Mucosa of descending colon (tissue), 3 donors: ENCODE measurements at places on chromosomes 12 and 14. TPM values are rescaled to one million over a fixed set of nuclear protein-coding genes. Genes with fewer than 3 reads are reported as not detected.

- no peak for DNase-seq
Observed at GRCh38 chr14:100899884-100900771, 3.4 kb downstream of the RTL1 start.

Gene SLC41A2
- total RNA-seq: 69.8 TPM

Gene GLT8D2
- total RNA-seq: 4.4 TPM

GRCh38 chr14:22433069-22433468 lies 156.0 kb downstream of the DAD1 start:
- DNase-seq: no peak

Gene OR10G2
- not detected for total RNA-seq

DNA sequence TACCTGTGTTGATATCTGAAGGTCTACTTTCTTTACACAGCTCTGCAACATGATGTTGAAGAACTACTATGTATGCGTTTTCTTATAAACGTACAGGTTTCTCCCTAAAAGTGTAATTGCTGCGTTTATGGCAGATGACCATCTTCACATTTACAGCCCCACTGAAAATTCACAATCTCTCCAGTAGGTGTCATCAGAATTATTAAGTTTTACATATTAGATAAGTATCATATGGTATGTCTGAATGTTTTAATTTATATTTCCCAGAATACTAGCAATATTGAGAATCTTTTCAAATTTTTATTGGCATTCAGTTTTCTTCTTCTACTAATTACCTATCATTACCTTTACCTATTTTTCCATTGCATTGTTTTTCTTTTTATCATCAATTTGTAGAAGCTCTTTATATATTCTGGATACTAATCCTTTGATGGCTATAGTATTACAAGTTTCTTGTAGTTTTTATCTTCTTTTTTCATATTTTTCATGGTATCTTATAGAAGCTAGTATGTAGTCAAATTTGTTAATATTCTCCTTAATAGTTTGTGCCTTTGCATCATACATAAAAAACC lies 123.5 kb downstream of the CAPZA3 start:
- DNase-seq: no peak

- DNase-seq: no peak
Observed at GRCh38 chr12:22935090-22935489, 310.1 kb downstream of the ETNK1 start.

DNA sequence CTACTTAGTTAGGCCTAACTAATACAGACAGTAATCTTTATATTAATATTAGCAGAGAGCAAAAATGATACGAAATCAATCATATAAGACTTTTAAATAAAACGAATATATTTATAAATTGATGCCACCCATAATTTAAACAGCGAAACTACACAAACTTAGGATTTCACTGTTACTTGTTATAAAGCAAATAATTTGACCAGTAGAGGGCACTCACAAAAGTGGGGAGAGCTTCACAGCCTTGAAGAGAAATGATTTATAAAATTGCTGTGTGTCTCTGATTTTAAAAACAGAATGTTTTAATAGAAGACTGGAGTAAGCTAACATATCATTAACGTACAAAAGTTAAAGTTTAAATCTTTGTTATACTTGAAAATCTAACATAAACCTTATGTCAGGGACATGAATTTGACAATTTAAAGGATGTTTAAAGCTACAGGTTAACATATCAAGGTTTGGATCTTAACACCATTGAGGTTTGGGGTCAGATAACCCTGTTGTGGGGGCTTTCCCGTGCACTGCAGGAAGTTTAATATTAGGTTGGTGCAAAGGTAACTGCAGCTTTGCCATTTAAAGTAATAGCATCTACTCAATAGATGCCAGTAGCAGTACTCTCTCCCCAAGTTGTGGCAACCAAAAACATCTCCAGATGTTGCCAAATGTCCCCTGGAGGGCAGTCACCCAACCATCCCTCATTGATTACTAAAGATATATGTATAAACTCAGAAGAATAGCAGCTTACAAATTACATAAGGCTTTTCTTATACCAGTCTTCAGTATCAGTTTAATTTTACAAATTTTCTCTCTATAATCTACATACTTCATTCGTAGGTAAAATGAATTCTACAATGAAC lies 9.3 kb downstream of the KRAS start:
- DNase-seq: no peak

DNA sequence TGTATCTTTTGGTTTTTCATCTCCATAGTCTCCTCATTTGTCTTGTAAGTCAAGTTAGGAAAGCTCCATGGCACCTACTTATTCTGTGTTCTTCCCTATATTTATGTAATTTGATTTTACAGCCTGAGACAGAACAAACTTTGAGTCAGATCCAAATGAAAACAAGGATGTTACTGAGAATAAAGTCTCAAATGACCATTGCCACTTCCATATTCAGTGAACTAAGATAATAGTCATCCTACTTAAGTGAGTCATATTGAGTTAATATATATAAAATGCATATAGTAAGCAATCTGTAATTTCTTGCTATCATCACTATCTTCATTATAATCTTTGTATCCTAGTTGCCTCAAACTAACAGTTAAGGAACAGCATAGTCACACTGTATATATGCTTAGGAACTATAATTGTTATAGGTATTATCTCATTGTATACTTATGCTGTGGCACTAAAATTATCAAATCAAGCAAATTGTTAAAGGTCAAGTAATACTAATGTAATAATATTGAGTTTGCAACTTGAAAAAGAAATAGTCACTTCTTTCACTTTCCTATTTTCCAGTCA lies 30.8 kb downstream of the TMTC3 start:
- DNase-seq: no peak

Gene LGR5
- 1.5 TPM for total RNA-seq

- no peak for DNase-seq
Observed at GRCh38 chr14:96085369-96085768, 46.2 kb downstream of the C14orf132 start.

- DNase-seq: no peak
Observed at GRCh38 chr14:80425686-80426085, 214.4 kb upstream of the DIO2 start.

- no peak for DNase-seq
Observed at GRCh38 chr14:58072288-58073071, 79.5 kb downstream of the ARMH4 start.

Gene HECTD4
- total RNA-seq: 57.0 TPM

- no peak for DNase-seq
Observed at GRCh38 chr12:109500406-109501185, 23.2 kb downstream of the UBE3B start.

DNA sequence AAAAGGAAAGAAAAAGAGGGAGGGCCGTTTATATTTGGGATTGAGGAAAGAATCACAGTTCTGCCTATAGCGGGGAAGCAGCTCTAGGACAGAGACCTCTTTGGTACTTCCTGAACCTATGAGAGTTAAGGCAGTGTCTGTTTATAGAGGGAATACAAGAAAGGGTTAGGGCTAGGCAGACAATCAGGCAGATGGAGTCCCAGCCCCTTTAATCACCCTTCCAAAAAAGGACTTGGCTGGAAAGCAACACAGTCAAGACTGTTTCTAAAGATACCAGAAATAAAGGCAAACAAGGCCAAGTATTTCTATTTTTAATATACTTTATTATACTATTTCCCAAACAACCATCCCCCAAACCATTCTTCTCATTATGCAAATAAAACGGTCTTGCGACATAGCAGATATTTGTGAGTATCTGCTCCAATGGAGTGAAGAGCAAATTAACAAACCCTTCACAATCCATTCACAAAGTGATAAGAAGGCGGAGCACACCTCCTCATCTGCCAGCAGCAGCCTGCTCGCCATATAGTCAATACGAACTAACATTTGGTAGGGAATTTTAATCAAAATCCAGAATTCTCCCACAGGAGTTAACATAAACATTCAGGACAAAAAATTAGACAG lies 697 bp upstream of the GRIP1 start:
- no peak for DNase-seq

Gene KRT83
- not detected for total RNA-seq
